DMS 273 treated with DMSO at 0.1 percent for 48 hours (cell line): ENCODE measurements at places on chromosomes 5 and 9.

- DNase-seq = no peak
These were observed 185.5 kb downstream of the OLFM1 start for GRCh38 chr9:135273008-135273407.

DNA sequence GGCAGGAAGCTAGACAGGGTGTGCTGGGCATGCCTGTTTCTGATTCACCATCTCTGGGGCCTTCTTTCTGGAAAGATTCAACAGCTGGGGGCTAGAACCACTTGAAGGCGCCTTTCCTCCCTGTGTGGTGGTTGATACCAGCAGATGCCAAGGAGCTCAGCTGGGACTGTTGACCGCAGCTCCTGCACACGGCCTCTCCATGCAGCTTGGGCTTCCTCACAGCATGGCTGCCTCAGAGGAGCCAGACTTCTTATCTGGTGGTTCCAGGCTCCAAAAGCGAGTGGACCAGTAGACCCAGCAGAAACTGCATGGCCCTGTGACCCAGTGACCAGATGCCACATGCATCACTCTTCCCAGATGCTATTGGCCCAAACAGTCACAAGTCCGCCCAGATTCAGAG, 74.7 kb upstream of the COL5A1 start:
- no peak for DNase-seq

DNA sequence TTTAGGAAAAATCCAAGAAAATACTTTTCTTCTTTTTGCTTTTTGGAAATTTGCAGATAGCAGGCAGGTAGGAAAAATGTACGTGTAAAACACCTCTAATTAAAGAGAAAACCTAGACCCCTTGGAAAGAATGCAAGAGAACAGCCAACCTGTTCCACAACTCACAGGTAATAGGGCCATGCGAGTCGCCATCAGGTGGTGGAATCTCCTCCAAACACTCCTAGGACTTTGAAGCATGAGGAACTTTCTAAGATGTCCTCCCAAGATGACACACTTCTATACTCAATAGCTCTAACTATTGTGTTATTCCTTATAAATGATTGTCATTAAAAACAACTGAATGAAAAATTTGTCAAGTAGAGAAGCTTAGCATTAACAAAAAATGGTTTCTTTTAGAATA, 174.0 kb downstream of the TMC1 start:
- DNase-seq = no peak

DNA sequence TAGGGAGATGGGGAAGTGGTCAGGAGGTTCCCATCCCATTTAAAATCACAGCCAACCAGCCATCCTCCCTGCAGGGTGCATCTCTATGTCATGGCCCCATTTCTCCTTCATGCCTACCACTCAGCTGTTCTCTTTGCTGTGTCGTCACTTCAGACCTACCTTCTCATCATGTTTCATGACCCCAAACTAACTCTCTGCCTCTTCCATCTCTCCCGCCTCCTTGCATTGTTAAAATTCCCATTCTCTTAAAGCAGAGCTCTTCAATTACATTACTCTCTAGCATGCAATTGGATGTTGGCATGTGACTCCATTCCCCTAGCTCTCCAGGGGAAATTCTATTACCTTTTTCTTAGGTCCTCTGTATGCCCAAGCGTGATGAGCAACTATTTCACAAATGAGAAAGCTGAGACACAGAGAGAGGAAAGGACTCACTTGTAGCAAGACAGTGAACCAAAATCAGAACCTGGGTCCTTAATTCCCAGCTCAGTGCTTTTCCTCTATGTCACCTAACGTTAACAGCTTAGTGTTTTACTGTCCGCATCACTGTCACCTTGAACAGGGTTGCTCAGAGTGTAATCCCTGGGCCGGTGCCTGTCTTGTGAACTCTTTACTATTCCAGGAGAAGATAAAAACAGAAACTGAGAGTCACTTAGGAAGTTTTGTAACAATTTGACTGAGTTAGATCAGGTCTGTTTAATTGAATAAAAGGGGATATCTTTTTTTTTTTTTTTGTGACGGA, 28.1 kb downstream of the PDE6A start:
- no peak for DNase-seq

DNA sequence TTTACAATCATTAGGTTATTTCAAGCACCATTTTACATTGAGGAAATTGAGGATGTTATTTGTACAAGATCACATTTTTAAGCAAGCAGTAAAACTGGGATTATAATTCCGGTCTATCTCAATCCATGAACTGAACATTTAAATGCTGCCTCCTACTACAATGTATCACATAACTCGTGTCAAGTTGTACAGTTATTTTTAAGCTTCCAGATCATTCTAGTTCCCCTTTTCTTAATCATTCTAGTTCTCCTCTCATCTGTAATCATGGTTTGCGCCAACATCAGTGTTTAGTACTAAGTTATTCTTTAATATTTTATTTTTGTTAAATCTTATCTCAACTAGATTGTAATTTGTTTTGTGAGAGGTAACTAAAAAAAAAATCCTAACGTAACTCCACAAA, 2.4 kb upstream of the UHRF2 start:
- DNase-seq = no peak

DNA sequence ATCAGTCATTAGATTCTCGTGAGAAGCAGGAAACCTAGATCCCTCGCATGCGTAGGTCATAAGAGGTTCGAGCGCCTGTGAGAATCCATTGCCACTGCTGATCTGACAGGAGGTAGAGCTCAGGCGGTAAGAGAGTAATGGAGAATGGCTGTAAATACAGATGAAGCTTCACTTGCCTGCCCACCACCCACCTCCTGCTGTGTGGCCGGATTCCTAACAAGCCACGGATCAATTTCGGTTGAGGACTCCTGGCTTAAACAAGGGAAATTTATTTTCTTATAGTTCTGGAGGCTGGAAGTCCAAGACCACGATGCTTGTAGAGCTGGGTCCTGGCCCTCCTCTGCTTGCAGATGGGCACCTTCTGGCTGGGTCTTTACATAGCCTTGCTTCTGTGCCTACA, 200.4 kb downstream of the PCSK5 start:
- DNase-seq = no peak

DNA sequence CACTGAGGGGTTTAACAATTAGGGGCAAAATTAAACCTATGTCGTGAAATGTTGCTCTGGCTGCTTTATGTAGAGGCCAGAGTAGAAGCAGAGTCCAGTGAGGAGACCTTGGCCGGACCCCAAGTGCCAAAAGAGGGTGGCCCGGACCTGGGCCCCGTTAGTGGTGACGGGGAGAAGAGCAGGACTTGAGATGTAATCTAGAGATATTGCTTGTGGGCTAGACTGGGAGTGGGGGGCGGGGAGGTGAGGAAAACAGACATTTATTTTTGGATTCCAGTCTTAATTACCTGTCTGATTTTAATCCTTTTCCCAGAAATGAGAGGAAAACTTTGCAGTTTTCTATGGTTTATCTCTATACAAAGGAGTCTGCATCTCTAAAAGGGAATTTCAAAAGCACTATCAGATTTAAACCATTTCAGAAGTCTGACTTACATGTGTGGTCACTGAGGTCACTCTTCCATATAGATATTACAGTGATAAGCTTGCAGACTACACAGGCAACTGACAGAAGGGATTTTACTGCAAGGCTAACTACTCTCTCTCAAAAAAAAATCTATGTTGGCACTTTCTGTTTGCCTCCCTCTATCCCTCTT, 108.1 kb downstream of the MED27 start:
- DNase-seq = no peak

- no peak for DNase-seq
These were observed 13.8 kb downstream of the TMEM267 start for GRCh38 chr5:43469671-43470391.

DNA sequence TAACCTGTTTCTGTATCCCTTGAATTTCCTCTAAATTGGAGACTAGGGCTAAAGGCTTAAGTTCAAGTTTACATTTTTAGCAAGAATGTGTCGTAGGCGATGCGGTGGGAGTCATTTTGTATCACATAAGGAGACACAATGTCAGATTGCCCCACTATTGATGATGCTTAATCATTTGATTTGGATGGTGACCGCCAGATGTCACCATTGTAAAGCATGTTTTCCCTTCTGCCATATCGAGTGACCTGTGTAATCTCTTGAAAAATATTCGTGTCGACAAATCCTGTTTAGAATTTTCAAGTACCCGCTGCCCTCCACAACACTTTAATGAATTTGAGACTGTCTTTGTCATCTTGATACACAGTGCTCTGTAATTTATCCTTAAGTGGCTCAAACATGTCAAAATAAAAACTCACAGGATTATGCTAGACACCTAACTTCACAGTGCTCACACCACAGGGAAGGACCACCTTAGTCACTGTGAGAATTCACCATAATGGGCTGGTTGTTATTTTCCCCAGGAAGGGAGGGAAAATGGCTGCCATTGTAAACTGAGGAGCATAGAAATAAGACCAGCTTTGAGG, 34.5 kb upstream of the SLC46A2 start:
- DNase-seq = peak; percentile 0

DNA sequence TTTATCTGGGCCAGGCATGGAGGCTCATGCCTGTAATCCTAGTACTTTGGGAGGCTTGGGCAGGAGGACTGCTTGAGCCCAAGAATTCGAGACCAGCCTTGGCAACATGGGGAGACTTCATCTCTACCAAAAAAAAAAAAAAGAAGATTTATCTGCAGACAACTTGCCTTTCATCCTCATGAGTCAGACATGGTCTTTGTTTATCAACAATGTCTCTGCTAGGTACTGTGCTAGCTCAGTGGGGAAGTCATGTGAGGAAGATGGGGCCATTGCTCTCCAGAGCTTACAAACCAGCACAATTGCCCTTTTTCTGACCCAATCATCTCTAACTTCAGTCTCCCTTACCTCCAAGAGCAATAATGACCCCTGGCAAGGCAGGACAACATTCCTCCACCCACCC, 1.6 kb downstream of the URM1 start:
- no peak for DNase-seq

DNA sequence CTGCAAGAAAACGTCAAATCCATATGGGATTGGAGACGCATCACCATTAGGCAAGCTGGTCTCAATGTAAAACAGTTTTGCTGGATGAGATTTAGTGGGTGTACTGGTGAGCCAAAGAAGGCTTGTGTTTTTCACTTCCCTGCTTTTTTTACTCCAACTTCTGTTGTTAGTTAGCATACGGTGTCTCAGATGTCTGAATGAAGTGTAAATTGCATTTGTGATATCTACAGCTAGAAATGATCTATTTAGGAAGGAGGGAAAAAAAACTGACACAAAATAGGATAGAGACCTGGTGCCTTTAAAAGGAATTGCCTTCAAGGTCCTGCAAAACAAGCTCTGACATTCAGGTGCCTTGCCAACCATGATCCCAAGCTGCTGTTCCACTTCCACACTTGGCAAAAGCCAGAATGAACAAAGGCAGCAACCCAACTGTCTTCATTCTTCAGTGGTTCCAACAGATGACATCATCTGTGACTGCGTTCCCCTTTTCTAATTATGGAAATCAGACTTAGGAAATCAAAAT, 104.2 kb upstream of the RAI14 start:
- DNase-seq = no peak

DNA sequence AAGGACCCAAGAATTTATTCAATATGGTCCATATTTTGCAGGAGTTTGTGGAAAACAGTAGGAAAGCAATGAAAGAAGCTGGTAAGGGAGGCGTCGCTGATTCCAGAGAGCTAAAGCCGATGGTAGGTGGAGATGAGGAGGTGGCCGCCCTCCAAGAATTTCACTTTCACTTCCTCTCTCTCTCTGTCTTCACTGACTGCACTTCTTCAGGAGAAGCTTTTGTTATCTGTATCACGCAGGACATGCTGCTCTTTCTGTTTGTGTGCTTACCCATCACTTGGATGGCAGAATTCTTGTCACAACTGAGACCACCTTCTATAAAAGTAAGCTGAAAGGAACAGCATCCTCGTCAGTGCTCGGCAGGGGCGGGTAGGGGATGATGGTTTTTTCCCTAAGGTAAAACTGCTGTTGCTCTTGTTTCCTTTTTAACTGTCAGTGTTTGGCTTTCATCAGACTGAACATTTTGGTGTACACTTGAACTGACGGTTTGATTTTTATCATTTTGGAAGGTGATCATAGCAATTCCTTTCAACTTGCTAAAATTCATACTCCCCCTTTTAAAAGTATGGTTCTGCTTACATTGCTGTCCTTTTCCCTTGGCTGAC, 62.4 kb upstream of the FSD1L start:
- no peak for DNase-seq

DNA sequence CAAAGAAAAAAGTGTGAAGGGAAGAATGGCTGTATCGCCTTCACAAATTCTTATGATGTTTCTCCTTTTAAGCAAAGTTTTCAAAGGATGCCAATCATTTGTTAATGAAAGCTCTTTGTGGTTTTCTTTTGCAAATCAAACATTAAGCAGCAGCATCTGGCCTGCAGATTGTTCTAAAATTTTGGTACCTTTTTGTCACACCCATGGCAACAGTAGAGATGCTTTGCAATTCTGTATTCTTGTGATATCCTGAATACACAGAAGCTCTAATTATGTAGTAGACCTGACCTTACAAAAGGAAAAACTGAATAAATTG, 79.8 kb downstream of the CDO1 start:
- no peak for DNase-seq

- no peak for DNase-seq
These were observed 41.9 kb upstream of the PLEKHG4B start for GRCh38 chr5:49953-50544.

DNA sequence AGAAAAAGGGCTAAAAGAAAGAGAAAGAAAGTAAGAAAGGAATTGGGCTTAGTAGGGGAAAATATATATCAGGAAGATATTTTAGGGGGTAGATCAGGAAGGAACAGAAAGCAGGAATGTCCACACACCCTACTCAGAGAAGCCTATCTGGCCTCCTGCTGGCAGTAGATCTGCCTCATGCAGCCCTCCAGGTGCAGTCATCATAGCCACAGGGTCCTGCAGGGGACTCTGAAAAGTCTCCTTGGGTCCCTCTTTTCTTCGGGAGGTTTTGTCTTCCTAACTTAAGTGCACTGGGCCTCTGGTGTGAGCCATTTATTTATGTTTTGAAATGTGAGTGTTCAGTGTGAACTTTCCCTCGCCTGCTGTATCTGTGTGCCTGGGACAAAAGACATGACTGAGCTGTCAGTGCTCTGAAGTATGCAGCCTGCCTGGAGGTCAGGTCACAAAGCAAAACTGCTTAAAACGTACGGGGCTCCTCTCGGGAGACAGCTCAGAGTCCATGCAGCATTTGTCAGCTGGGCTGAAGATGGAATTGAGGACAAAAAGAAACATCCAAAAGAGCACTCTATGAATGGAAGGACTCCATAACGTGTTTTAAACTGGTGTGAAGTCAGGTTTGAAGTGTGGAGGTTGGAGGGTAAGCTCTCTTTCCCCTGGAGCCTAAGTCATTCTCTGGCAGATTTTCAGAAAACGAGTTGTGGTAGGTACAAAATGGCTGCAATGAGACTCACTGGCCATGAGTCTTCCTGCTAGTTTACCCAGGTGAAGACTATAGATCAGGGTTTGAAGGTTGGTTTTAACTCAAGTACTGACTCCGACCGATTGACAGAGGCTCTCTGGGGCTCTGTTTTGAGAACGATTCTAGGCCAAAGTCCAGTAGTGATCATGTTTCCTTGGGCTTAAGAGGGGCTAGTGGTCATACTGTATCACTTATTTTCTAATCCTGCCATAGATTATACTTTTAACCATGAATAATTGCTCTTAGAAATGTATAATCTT, 151.8 kb upstream of the GDNF start:
- DNase-seq = no peak

- DNase-seq = no peak
These were observed 228.9 kb downstream of the KIAA0825 start for GRCh38 chr5:94389515-94389899.
